Renal cortical epithelial cell (primary cell): ENCODE measurements at places on chromosomes 6 and 20. TPM values are rescaled to one million over a fixed set of nuclear protein-coding genes. Genes with fewer than 3 reads are reported as not detected.

The OR2H1 gene
- not detected in 2 replicates for total RNA-seq

GRCh38 chr6:166023273-166023989, 144.2 kb downstream of the TBXT start:
- no peak for DNase-seq

The SPAG4 gene
- total RNA-seq = 13.8 and 37.0 TPM in 2 replicates

The DEFB132 gene
- not detected in 2 replicates for total RNA-seq

GRCh38 chr6:108746836-108747575, 101.2 kb upstream of the ARMC2 start:
- DNase-seq = no peak

The MAN1A1 gene
- 41.3 and 50.5 TPM in 2 replicates for total RNA-seq

GRCh38 chr20:22795871-22796270, 211.5 kb upstream of the FOXA2 start:
- peak; percentile 96 for DNase-seq

The ZNF165 gene
- total RNA-seq = 2.4 and 3.5 TPM in 2 replicates

DNA sequence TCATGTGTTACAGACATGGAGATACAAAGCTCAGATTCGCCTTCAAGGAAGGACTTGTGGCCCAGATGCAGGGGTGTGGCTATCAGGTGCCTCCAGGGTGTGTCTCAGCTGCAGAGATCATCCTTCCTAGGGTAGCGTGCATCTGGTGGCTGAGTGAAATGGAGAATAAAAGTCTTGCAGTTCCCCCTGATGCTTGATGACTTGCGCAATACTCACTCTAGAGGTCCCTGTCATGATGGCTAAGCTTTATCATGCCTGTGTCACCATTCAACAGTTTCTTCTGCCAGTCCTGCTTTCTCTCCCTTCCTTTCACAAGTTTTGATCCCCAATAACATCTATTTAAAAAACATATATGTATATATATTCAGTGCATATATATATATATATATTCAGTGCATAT, 228.1 kb downstream of the PAX1 start:
- no peak for DNase-seq

DNA sequence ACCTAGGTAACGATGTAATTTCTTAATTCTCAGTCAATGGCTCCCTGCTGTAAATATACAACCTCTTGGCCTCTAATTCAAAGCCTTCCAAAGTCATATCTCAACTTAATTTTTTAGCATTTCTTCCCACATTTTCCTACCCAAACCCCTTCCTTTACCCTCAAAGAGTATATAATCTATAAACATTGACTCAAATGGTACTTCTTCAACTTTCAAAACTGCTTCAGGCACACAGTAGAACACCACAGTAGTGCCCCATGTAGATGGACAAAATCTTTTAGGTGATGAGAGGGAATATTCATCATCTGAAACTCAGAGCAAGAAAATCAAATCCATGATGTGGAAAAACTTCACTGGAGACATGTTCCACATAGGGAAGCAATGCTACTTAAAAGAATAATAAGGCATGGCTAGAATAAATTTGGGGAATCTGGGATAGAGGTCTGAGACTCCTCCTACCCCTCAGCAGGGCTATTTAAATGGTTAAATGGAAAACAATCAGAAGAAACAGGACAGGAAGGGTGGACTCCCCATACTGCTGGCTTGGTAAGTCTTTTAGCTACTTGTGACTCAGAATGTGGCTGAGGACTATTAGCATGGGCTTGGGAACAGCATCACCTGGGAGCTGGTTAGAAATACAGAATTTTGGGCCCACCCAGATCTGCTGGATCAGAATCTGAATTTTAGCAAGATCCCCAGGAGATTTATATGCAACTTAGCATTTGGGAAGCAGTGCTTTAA, 6.4 kb downstream of the SLC22A2 start:
- DNase-seq = peak; percentile 44

The PRICKLE4 gene
- 0.52 and 1.7 TPM in 2 replicates for total RNA-seq

DNA sequence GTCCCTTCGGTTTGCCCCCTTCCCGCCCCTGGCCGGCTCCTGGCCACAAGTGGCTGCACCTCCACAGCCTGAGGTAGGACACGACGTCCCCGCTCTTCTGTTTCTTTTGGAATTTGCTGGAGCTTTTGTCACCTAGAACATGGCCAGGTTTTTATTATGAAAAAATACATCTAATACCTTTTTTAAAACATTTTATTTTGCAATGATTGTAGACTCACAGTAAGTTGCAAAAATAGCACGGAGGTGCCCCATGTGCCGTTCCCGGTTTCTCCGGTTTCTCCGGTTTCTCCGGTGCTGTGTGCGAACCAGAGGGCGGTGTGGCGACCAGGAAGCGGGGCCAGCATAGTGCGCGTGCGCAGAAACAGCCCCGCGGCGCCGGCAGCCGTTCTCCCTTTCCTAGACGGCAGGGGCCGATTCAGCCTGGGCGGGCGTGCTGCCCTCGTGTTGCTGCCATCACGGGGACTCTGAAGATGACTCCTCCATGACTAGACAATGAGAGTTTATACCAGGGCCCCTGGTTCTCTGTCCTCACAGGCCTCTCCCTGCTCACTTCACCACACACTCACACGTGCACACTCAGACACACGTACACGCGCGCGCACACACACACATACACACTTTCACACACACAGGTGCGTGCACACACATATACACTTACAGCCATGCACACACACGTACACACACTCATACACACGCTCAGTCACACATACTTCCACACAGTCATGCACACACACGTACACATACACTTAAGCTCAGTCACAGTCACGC, 102.1 kb downstream of the TMEM242 start:
- peak; percentile 43 for DNase-seq

The DYNLT2 gene
- total RNA-seq = 0.35 and 0.75 TPM in 2 replicates

DNA sequence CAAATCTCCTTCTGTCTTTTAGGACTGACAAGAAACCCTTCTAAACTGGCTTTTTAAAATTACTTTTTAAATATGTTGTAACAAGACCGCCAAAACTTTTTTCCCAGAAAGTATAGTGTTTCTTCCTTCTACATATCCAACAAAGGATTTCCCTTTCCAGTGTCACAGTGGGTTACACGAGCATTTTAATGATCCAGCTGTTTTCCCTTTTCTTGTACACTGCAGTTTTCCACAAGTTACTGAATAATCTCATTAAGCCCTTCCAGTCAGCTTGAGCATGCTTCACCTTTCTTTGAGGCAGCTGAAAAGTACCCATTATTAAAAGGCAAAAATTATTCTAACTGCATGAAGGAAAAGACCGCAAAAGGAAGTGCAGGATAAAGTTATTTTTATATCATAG, 48.6 kb downstream of the CD24 start:
- DNase-seq = peak; percentile 33

The BPI gene
- not detected in 2 replicates for total RNA-seq

DNA sequence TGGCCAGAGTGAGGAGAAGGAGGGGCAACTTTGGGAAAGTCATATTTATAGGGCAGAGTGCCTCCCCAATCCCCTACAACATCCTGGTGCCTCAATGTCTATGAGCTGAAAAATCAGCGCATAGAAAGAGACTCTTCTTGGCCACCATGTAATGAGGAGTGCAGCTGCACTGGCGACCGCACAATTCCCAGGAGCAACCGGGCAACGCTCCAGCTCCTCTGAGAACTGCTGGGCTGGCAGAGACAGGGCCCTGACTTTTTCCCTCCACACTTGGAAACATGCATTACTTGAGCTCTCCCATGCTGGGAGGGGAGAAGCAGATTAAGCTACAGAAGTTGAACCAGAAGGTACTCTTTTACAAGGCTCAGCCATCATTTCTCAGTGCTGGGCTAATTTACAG, 31.4 kb upstream of the MARCKS start:
- DNase-seq = peak; percentile 54

- DNase-seq = no peak
Observed at GRCh38 chr6:30397697-30398096, 52.7 kb downstream of the RPP21 start.

GRCh38 chr6:42118162-42119001, 24.0 kb downstream of the C6orf132 start:
- peak; percentile 86 for DNase-seq

DNA sequence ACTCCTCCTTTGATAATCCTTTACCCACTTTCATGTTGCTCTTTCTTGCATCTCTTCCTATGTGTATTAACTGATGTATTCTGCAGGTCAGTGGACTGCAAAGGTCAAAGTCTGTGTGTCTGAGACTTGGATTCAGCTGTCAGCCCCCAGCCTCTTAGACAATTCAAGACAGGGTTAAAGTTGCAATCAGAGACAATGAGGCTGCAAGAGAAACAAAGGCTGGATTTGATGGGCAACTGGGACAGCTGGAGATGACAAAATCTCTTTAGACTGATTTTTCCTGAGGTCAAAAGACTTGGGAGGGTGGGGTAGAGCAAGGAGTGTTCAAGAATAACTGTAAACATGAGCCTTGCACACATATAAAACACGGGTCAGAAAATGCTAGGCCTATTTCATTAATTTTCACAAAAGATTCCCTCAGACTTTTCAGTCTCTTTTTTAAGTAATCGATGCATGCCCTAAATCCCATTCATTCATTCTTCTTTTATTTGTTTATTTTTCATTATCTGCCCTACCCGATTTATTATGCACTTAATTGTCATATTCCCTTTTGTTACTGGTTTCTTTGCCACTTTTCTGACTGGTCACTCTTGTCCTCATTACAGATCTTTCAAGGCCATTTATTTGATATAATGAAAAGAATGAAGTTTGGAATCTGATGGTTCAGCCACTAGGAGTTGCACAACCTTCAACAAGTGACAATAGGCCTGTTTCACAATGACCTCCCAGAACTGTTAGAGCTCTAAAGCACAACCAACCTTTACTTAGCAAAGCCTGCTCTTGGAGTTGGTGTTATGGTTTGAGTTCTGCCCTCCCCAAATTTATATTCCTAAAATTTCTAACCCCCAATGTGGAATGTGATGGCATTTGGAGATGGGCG, 33.8 kb upstream of the AKAP12 start:
- peak; percentile 62 for DNase-seq

GRCh38 chr20:36098364-36098763, 56.2 kb upstream of the EPB41L1 start:
- DNase-seq = peak; percentile 63

- no peak for DNase-seq
Observed at GRCh38 chr6:157579467-157580031, 198.6 kb downstream of the ZDHHC14 start.

- no peak for DNase-seq
Observed at GRCh38 chr6:11514672-11515071, 22.9 kb upstream of the TMEM170B start.

The PHACTR1 gene
- 1.9 and 3.9 TPM in 2 replicates for total RNA-seq

GRCh38 chr20:39446397-39446796, 484.3 kb downstream of the DHX35 start:
- DNase-seq = no peak

- DNase-seq = no peak
Observed at GRCh38 chr20:48060841-48061720, 275.8 kb upstream of the SULF2 start.

The SYCP2 gene
- total RNA-seq = 2.4 and 6.1 TPM in 2 replicates

DNA sequence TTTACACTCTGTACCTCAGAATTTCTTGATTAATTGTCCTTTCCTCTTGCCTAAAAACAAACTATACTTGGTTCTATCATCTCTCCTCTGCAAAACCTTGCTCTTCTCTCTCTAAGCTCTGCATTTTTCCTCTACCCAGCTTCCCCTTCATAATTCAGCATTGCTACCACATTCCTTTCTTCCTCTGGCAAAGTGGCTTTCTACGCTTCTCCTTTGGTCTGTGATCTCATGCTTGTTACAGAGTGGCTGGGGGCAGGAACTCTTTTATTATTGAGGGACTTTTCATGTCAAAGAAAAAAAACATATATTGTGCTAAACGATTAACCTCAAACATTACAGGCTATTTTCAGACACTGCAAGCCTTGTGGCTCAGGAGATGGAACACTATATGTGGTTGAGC, 333.3 kb upstream of the KCNQ5 start:
- no peak for DNase-seq

GRCh38 chr20:34874094-34874654, 1.5 kb upstream of the GGT7 start:
- DNase-seq = peak; percentile 86

GRCh38 chr6:69957985-69958559, 91.7 kb downstream of the COL19A1 start:
- no peak for DNase-seq

The ESR1 gene
- under 0.01 TPM in 2 replicates for total RNA-seq

GRCh38 chr6:157981132-157981394, 600 bp upstream of the SYNJ2 start:
- no peak for DNase-seq

The RWDD2A gene
- total RNA-seq = 5.6 and 9.0 TPM in 2 replicates

DNA sequence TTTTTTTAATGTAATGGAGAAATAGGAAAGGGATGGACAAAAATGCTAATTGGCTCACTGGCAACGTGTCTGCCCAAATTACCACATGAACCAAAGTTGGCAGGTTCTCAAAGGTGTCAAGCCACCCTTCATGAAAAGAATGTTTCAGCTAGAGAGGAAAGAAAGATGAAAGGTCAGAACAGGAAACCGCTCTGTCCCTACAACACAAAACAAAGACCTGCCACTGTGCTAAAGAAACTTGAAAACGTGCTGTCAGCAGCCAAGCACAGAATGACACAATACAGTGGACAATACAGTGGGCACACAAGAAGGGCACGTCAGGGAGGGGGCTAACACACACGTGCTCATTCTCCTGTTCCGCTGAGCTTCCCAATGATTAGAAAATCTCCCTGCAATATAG, 4.9 kb downstream of the PREP start:
- no peak for DNase-seq

GRCh38 chr6:151374036-151374683, 17.2 kb downstream of the ZBTB2 start:
- DNase-seq = no peak

GRCh38 chr6:5090603-5091002, 5.5 kb downstream of the PPP1R3G start:
- no peak for DNase-seq

DNA sequence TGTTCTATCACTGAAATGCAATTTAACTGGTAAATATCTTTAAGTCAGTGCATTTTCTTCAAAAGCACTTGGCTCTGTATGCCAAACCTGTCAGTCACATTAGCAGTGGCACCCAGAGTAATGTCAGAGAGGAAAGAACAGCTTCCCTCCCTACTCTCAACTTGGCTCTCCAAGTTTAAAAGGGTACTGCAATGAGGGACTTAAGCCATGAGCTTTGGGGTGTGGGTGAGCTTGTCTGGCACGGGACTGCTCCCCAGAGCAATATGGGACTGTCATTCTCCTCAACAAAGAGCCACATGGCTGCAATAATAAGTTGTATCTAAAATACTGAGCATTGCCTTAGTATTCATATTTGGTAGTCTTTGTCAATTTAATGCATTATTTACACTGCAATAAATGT, 4.0 kb downstream of the GCM2 start:
- no peak for DNase-seq

- no peak for DNase-seq
Observed at GRCh38 chr20:16314320-16314719, 258.9 kb downstream of the KIF16B start.

GRCh38 chr6:42263165-42263728, 45.6 kb upstream of the MRPS10 start:
- no peak for DNase-seq

DNA sequence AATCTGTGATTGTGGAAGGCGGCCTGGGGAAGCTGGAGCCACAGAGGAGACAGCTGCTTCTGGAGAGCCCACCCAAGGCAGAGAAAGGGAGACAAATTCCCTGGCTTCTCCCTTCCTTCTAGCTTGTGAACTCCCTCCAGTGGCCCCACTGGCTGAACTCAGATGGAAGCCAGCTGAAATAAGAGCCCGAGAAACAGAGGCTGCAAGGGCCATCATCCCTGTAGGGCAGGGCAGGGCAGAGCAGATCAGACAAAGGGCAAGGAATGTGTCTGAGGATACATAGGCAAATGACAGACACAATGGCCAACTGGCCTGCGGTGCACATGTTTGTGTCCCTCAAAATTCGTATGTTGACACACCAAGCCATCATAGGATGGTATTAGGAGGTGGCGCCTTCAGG, 25.3 kb downstream of the MDFI start:
- no peak for DNase-seq
